ENCODE measurements at places on chromosomes 6 and 20.
A peak's percentile ranks its signal among the peaks of the same experiment; 100 is the strongest.

- no peak for DNase-seq
Observed at GRCh38 chr6:33273924-33274902, 2.3 kb downstream of the RPS18 start.

DNA sequence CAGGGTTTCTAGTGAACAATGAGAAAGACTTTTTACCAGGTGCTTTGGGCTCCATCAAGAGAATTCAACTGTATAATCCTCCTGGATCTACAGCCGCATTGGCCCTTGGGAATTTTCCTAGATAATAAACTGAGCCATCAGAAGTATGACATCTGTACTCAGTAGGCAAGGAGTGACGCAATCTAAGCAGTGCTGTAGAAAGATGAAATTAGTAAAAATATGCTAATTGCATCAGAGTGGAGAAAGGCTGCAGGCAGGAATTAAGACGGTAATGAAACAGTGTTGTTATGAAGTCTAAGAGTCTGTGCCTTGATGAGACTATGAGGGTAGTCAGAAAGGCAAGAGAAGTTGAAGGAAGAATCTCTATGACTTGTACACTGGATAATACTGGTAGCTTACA lies 507.9 kb upstream of the SOX4 start:
- no peak for DNase-seq

GRCh38 chr20:5402903-5403531 lies 86.3 kb upstream of the PROKR2 start:
- DNase-seq, result peak; percentile 56

DNA sequence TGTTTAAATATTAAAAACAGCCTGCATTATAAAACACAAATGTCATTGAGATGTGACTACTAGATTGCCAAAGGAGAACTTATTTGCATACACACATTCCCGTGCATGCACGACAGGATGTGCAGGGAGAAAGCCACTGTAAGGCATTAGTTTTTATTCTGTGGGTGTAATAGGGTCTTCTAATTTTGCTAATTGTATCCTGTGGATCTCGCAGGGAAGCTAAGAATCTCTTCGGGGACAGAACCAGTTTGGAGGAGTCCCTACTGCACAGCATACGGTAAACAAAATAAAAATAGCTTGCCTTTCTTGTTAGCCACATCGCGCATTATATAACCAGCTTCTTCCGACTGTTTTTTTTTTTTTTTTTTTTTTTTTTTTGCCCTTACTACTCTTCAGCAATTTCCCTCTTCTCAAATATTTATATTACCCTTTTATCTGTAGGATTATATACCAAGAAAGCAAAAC lies 2.0 kb downstream of the ATXN1 start:
- no peak for DNase-seq
